ENCODE measurements at places on chromosomes 11 and 22. TPM values are rescaled to one million over a fixed set of nuclear protein-coding genes. Genes with fewer than 3 reads are reported as not detected.

DNA sequence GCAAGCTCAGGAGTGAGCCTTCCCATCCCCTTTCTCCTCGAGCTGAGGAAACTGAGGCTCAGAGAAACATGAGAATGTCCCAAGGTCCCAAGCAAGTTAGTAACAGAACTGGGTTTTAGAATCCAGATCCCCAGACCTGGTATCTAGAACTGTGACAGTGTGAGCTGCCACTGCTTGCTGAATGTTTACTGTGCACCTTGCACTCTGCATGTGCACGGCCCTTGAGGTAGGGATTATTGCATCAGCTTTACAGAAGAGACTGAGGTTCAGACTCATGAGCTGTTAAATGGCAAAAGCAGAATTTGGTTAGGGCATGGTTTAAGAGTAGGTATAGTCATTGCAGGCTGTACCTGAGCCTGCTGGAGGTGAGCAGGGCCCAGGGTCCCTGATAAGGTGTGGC is 3.8 kb upstream of the MPPED1 start:
- DNase-seq, result no peak

DNA sequence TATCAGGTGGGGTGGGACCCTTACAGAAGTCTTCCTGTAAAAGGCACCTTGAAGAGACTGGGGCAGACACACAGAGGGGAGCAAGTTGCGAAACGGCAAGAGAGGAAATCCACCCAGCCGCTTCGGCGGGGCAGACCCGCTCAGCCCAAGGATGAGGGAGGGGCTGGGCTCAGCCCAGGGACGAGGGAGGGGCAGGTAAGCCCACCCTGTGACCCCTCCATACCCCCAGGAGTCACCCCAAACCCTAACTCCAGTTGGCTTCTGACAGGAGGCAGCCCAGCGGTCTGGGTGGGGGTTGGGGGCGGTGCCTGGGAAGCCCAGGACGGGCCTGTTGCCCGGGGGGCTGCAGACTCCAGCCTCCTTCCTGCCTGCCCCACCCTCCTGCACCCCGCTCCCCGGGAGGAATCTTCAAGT is 965 bp downstream of the OSBPL5 start:
- DNase-seq, result no peak

- DNase-seq, result no peak
These were observed 10.0 kb upstream of the MICAL2 start for GRCh38 chr11:12100429-12100828.

DNA sequence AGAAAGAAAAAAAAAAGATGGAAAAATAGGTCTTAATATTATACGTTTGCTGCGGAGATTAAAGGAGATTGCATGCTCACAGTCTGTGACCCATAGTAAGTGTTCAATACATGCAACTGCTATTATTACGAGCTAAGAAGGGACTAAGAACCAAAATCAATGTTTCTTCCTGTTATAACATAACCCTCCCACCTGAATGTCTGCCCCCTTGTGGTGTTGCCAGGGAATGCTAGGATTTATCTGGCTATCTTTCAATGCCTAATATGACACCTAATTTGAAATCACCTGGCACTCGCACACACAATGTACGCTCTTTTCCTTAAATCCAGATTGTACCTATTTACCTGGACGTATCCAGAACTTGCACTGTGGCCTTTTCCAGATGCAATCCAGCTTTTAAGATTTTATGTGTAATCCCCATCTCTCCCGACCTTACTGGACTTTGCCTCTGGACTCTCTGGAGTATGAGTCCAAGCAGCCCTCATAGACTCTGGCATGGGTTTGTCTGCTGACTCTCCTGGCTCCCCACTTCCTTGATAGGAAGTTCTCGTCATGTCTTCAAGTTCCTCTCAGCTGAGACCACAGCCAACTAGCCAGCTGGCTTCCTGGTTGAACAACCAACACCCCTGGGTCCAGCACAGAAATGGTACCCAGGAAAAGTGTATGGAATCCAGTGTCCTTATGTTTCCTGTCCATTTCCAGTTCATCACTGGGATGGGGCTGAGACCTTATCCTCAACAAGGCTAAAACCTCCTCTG is 151.5 kb downstream of the CCDC34 start:
- DNase-seq, result peak; percentile 30

The MMP12 gene
- total RNA-seq, result not detected

DNA sequence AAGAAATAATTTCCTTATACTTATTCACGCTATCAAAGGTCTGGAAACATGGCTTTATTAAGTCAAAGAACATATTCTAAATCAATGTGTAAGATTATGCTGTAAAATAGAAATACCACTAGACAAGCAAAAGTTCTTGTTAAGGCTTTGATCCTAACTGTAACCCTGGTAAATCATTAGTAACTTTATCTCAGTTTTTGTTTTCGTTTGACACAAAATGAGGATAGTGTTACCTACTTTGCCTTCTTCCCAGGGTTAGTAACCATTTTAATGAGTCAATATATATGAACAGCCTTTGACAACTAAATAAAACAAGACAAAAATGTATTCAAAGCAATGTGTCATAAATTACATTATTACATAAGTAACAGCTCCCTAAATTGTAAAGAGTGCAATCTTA is 1336.3 kb downstream of the FAM181B start:
- DNase-seq, result no peak

GRCh38 chr22:45212992-45213751 is 27.5 kb downstream of the KIAA0930 start:
- DNase-seq, result no peak
